ENCODE measurements at places on chromosomes 2 and 18.

GRCh38 chr18:3350021-3350420, 88.1 kb downstream of the MYL12B start:
- no peak for DNase-seq

GRCh38 chr2:80858965-80859364, 554.4 kb upstream of the LRRTM1 start:
- no peak for DNase-seq

- peak; percentile 33 for DNase-seq
These were observed 231.9 kb downstream of the PLCL1 start for GRCh38 chr2:198036029-198036879.

- no peak for DNase-seq
These were observed 162.7 kb downstream of the ARL4C start for GRCh38 chr2:234334151-234334550.

GRCh38 chr2:238988752-238989151, 140.9 kb downstream of the TWIST2 start:
- DNase-seq: no peak

DNA sequence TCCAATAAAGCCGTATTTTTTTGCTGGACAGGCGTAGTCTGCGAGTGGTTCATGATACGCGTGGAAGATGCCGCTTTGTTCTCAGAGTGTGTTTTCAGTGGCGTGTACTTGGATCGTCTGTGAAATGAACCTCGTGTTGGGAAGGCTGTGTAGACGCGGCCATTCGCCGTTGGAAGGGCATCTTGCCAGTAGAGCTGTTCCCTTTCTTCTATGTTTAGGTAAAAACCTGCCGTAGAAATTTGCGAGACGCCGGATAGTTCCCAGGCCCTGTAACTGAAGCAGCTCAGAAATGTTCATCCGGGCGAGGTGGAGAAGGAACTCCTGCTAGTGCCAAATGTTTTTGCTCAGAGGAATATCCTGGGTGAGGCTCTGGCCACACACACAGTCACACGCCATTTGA, 133.6 kb downstream of the NFATC1 start:
- no peak for DNase-seq

GRCh38 chr2:229118927-229119326, 152.2 kb downstream of the PID1 start:
- no peak for DNase-seq

- DNase-seq: no peak
These were observed 16.8 kb downstream of the AFF3 start for GRCh38 chr2:100125626-100126025.

DNA sequence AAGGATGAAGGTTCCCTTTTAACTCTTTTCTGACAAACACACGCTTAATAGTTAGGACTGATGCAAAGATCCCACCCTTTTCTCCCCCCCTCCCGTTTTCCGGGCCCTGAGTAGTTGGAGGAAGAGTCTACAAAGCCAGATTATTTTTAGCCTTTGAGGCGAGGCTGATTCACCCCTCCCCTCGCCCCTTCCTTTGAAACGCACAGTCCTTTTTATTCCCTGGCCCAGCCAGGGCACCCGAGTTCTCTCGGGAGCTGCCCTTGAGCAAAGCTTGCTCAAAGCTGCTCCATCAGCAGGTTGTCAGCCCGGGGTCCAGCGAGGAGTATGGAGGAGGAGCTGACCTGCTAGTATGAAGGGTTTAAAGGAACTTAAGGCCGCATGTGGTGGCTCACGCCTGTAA, 47.1 kb upstream of the SPRED2 start:
- DNase-seq: no peak

DNA sequence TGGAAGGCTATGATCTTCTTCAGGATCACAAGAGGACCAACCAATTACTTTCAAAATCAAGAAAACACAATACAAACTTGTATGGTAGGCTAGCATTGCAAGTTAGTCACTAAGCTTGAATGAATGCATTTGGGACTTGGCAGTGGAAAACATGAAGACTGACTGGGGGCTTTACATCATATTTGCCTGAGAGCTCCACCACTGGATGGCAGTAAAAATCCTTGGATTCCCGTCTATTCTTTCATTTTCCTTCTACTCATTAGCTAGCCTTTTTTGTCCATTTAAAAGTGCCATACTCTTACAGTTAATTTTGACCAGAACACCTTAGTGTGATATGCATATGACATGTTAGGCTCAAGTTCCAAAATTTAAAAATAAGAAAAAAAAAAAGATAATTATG, 63.5 kb upstream of the RASGRP3 start:
- peak; percentile 48 for DNase-seq

Data from GM13976 (cell line).